ENCODE measurements at places on chromosomes 5 and 9.

- DNase-seq, result no peak
Observed at GRCh38 chr9:16344343-16344742, 526.1 kb downstream of the BNC2 start.

DNA sequence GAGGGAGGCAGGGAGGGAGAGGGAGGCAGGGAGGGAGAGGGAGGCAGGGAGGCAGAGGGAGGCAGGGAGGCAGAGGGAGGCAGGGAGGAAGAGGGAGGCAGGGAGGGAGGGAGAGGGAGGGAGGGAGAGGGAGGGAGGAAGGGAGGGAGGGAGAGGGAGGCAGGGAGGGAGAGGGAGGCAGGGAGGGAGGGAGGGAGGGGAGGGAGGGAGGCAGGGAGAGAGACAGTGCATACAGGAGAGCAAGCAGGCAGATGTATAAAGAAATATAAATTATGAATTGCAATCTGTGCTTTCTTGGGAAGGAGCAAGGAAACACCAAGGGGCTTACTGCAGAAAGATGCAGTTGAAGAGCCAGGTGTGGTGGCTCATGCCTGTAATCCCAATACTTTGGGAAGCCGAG, 147.2 kb upstream of the PANK3 start:
- no peak for DNase-seq

- DNase-seq, result no peak
Observed at GRCh38 chr5:7078901-7079300, 317.0 kb upstream of the ADCY2 start.

- no peak for DNase-seq
Observed at GRCh38 chr5:36300191-36300926, 1.3 kb downstream of the RANBP3L start.

DNA sequence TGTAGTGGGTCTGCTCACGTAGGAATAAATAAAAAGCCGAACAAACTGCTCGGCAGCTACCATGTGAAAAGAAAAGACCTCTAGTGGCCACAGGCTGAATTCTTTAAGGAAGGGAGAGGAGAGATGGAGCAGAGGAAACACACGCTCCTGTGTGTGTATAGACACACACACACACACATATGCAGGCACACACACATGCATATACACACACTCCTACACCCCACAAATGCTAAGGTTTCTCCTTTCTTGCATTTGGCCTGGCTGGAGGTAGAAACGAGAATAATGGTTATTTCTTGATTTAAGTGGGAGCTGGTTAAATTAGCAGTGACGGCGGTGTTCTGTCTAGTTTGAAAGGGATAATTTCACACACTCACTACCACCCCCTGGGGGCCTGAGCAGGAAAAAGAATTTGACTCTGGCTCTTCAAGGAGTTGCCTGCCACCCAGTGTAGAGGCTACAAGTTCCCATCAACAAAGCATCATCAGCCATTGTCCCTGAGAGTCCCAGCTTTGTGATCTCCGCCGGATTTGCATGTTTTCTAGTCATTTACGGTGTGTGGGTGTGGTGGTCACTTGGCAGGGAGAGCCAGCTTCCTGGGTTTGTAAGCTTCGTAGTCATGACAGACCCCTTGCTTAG, at the start of gene INSYN2B:
Gene INSYN2B, minus strand, starts transcription at position 78 of the 636 bp plus-strand sequence. CDS start 96,597 bp downstream, outside the sequence.
- DNase-seq, result no peak

- peak; percentile 1 for DNase-seq
Observed at GRCh38 chr9:15104826-15105420, 194.7 kb upstream of the FREM1 start.

All from stimulated activated CD4-positive, alpha-beta T cell treated with anti-CD3 and anti-CD28 coated beads, Interleukin-4, amount 100 ng/mL, for 4 hours (primary cell).